ENCODE measurements at places on chromosomes 2 and 18. TPM values are rescaled to one million over a fixed set of nuclear protein-coding genes. Genes with fewer than 3 reads are reported as not detected.
A peak's percentile ranks its signal among the peaks of the same experiment; 100 is the strongest.

- no peaks in the 10 kb centered on the region for H3K4me1 ChIP-seq
- H3K4me3 ChIP-seq, result no peak overlapping the region
- H3K27ac ChIP-seq, result no peak overlapping the region
- no peaks in the 10 kb centered on the region for H3K36me3 ChIP-seq
Measured at GRCh38 chr2:176553685-176554100, 284.5 kb downstream of the MTX2 start.

DNA sequence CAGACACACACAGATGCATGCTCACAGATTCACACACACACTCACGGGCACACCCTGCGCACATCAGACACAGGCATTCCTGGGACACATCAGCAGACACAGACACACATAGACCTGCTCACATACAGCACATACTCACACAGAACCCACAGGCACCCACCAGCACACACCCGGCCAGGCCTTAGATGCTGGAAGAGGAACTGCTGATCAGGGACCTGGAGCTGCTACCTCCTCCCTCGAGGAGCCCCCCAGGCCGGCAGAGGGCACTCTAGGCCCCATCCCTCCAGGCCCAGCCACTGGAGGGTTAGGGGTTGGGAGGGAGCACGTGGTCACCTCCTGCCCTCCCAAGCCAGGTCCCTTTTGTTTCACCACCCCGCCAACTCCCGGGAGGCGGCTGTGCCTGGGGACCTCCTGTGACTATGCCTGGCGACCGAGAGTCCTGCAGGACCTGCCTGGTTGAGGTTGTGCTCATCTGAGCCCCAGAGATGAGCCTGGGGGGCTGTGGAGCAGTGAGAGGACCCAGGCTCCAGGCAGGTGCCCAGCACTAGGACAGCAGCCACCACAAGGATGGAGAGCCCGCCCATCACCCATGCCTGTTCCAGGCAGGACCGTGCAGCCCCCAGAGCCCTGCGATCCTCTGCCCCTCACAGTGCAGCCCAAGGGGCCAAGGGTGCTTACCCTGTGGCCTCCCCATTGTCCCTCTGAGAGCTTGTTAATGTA, 21.0 kb upstream of the PTMA start:
- peaks cover 4% of the 10 kb centered on the region for H3K4me1 ChIP-seq
- DNase-seq, result no peak
- no peak overlapping the region for H3K27ac ChIP-seq
- H3K36me3 ChIP-seq, result no peaks in the 10 kb centered on the region
- no peaks in the 10 kb centered on the region for H3K27me3 ChIP-seq
- H3K4me3 ChIP-seq, result no peak overlapping the region

- no peak for DNase-seq
- H3K4me3 ChIP-seq, result no peak overlapping the region
- peaks cover 48% of the 10 kb centered on the region for H3K4me1 ChIP-seq
- H3K27me3 ChIP-seq, result peaks cover 2% of the 10 kb centered on the region
Measured at GRCh38 chr2:38433607-38433975, 56.5 kb upstream of the ATL2 start.

GRCh38 chr2:181352158-181352557, 105.0 kb upstream of the ITGA4 start:
- no peaks in the 10 kb centered on the region for H3K36me3 ChIP-seq
- no peaks in the 10 kb centered on the region for H3K27me3 ChIP-seq
- no peak overlapping the region for H3K27ac ChIP-seq
- no peak for DNase-seq

DNA sequence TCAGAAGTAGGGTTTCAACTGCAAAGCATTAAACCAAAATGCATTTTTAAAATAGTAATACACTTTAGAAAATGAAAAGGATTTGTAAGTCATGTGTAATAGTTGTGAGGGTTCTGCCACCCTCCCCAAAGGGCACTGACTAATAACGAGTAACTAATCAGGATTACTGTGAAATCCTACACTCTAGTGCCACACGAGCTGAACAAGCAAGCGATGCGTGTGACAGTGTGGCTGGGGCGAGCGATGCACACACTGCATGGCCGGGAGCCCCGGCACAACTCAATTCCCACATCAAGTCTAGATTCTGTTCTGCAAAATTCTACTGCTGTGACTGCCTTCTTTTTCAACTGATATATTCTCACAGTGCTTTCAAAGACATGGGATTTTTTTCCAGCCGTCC, 156.4 kb downstream of the SEPTIN10 start:
- peak overlapping the region; percentile 91 for H3K27ac ChIP-seq
- H3K36me3 ChIP-seq, result peaks cover 56% of the 10 kb centered on the region
- DNase-seq, result no peak
- peaks cover 64% of the 10 kb centered on the region for H3K4me1 ChIP-seq
- no peaks in the 10 kb centered on the region for H3K27me3 ChIP-seq

- H3K4me1 ChIP-seq, result peaks cover 21% of the 10 kb centered on the region
- no peak for DNase-seq
- H3K27me3 ChIP-seq, result no peaks in the 10 kb centered on the region
- no peaks in the 10 kb centered on the region for H3K36me3 ChIP-seq
- no peak overlapping the region for H3K4me3 ChIP-seq
Measured at GRCh38 chr2:48249025-48249424, 280.9 kb upstream of the STON1 start.

DNA sequence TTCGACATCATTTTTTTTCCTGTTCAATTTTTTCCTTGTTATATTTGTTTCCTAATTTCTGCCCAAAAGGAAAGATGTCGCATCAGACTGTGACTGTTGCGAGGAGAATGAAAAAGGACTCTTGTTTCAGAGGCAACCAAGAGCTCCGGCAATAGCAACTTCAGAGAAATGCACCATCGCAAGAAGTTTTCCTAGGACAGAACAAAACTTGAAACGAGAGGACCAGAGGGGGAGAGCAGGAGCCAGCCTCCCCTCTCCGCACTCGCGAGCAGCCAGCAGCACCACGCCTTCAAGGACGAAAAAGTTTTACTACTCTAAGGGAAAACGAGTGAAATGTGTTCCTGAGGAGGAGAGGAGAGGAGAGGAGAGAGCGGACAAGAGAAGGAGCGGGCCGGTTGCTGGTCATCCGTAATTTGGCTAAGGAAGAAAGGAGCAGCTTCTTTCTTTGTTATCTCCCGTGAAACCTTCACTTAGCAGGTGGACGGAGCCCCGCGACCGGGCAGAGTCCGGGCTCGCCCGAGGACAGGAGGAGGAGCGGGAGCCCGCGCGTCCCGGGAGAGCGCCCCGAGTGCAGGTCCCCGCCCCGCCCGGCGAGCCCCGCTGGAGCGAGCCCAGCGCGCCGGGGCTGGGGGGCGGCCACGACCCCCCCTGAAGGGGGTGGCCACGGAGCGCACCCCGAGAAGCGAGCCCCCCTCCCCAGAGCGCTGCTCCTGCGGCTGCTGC, 744 bp downstream of the POU3F3 start:
- peaks cover 20% of the 10 kb centered on the region for H3K27me3 ChIP-seq
- DNase-seq, result no peak
- peaks cover 38% of the 10 kb centered on the region for H3K4me1 ChIP-seq
- H3K36me3 ChIP-seq, result peaks cover 14% of the 10 kb centered on the region
- peak overlapping the region; percentile 99 for H3K4me3 ChIP-seq
- H3K27ac ChIP-seq, result peak overlapping the region; percentile 97

DNA sequence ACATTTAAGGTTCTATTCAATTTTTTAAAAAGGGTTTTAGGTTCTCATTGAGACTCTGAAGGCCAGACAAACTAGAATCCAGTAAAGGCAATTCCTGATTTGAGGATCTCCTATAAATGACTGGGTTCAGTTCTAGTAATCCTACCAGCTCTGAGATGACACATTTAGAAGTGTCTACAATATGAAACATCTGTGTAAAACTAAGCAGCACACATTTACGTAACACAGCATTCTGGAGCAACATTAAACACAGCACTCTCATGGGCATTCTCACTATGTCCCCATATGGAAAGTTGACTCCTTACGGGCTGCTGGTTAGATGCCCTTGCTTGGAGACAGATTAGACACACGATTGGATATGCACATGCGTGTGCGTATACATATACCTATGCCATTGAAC, 114.4 kb downstream of the ZNF385B start:
- H3K27ac ChIP-seq, result no peak overlapping the region
- peaks cover 30% of the 10 kb centered on the region for H3K27me3 ChIP-seq
- no peak overlapping the region for H3K4me3 ChIP-seq
- DNase-seq, result no peak
- no peaks in the 10 kb centered on the region for H3K36me3 ChIP-seq

- no peak for DNase-seq
- H3K4me1 ChIP-seq, result peaks cover 25% of the 10 kb centered on the region
- H3K27ac ChIP-seq, result peak overlapping the region; percentile 70
- H3K36me3 ChIP-seq, result no peaks in the 10 kb centered on the region
- no peak overlapping the region for H3K4me3 ChIP-seq
- H3K27me3 ChIP-seq, result no peaks in the 10 kb centered on the region
Measured at GRCh38 chr18:49071778-49072177, 121.0 kb upstream of the SMAD7 start.

DNA sequence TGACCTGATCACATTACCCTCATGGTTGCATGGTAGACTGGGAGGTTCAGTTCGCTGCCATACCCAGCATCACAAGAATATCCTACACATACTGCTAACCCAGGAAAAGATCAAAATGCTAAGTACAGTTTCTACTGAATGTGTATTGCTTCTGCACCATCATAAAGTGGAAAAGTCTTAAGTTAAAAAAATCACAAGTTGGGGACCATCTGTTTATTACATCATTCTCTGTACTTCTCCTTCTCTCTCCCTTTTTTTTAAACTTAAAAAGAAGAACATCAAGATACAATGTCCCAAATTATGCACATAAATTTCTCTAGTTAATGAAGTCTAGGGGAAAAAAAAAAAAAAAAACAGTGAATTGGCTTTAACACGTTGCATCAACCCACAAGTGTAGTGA, 43.3 kb downstream of the NBAS start:
- H3K36me3 ChIP-seq, result peaks cover 12% of the 10 kb centered on the region
- H3K27ac ChIP-seq, result no peak overlapping the region
- no peak overlapping the region for H3K4me3 ChIP-seq
- DNase-seq, result no peak

GRCh38 chr18:58949031-58949430, 84.4 kb downstream of the ZNF532 start:
- no peak for DNase-seq
- H3K27me3 ChIP-seq, result no peaks in the 10 kb centered on the region
- peaks cover 24% of the 10 kb centered on the region for H3K4me1 ChIP-seq
- no peak overlapping the region for H3K27ac ChIP-seq
- H3K36me3 ChIP-seq, result peaks cover 15% of the 10 kb centered on the region
- H3K4me3 ChIP-seq, result no peak overlapping the region

- no peaks in the 10 kb centered on the region for H3K36me3 ChIP-seq
- no peak for DNase-seq
- peaks cover 79% of the 10 kb centered on the region for H3K27me3 ChIP-seq
- no peak overlapping the region for H3K27ac ChIP-seq
Measured at GRCh38 chr2:138779406-138779780, 797 bp downstream of the NXPH2 start.

- no peak overlapping the region for H3K27ac ChIP-seq
- H3K27me3 ChIP-seq, result peaks cover 62% of the 10 kb centered on the region
- H3K4me3 ChIP-seq, result no peak overlapping the region
- no peaks in the 10 kb centered on the region for H3K4me1 ChIP-seq
Measured at GRCh38 chr2:121303531-121304263, 18.7 kb upstream of the TFCP2L1 start.

DNA sequence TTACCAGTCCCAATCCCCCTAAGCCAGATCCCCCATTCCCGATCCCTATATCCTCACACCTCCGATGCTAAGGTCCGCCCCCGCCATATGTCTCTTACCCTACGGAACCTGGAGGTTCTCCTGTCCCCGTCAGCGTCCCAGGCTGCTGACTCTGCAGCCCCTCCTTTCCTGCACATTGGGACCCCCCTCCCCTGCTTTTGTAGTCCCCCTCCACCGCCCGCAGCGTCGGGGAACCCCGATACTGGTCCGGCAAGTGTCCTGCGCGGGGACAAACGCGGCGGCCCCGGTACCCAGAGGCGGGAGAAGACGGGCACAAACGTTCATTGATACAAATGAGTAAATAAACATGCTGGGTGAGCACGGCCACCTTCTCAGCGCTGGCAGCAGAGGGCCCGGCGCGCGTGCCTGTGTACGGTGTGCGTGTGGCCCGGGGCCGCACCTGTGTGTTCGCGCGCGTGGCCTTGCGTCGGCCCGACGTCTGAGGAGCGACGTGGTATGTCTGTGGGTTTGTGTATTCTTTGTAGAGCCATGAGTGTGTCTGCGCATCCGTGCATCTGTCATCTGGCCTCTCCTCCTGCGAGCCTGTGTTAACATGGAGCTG, 2.0 kb upstream of the CYP26B1 start:
- no peak overlapping the region for H3K27ac ChIP-seq
- H3K4me3 ChIP-seq, result peak overlapping the region; percentile 78
- peaks cover 43% of the 10 kb centered on the region for H3K4me1 ChIP-seq
- H3K27me3 ChIP-seq, result peaks cover 58% of the 10 kb centered on the region
- DNase-seq, result peak; percentile 72
- H3K36me3 ChIP-seq, result peaks cover 3% of the 10 kb centered on the region

DNA sequence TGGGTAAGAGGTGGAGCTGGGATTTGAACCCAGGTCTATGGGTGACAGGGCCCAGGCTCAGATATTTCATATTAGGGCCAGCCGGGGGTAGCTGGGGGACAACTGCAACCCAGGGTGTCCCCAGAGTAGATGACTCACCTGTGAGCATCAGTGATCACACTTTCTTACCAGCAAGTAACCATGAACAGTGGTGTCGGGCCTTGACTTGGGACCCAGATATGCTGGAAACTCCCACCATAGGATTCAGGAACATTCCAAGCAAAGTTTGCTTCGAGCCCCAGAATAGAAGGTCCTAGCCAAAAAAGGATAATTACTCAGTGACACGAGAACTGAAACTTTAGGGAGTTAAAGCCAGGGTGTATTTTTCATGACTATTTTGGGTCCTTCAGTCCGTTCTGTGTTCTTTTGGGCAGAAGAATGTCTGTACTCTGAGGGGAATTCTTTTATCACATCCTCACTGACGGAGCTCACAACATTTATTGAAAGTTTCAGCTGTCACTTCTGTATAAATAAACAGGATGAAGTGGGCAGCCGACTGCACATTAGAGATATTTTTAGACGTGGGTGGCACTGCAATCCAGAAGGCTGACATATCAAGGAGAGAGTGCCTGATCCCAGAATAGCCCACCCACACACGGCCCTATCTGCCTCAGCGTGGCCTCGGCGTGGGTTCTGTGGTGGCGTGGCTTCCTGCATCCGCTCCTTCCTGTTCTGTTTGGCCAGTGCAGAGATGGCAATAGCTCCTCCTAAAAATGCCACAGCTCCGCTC, 45.6 kb downstream of the RAMP1 start:
- H3K4me1 ChIP-seq, result peaks cover 26% of the 10 kb centered on the region
- H3K36me3 ChIP-seq, result peaks cover 16% of the 10 kb centered on the region
- H3K27me3 ChIP-seq, result no peaks in the 10 kb centered on the region
- H3K4me3 ChIP-seq, result peak overlapping the region; percentile 42

Gene STPG4
- total RNA-seq, result 0.37 TPM

Gene GLI2
- 33.2 TPM for total RNA-seq

Gene IL36RN
- not detected for total RNA-seq

Gene CYTIP
- 0.64 TPM for total RNA-seq

Gene DNER
- total RNA-seq, result 0.19 TPM

Gene PIAS2
- 50.6 TPM for total RNA-seq

Gene CD207
- total RNA-seq, result not detected
